ENCODE measurements at places on chromosomes 16 and 17. TPM values are rescaled to one million over a fixed set of nuclear protein-coding genes. Genes with fewer than 3 reads are reported as not detected.

The KRTAP2-2 gene
- not detected for total RNA-seq

The ABCA6 gene
- total RNA-seq: 21.1 TPM

The GFAP gene
- total RNA-seq: not detected

The GPRC5B gene
- total RNA-seq: 39.2 TPM

The SLC5A10 gene
- total RNA-seq: under 0.01 TPM

The TK2 gene
- 28.1 TPM for total RNA-seq
